Stimulated activated naive CD4-positive, alpha-beta T cell (primary cell): ENCODE measurements at places on chromosomes 16 and 17.

DNA sequence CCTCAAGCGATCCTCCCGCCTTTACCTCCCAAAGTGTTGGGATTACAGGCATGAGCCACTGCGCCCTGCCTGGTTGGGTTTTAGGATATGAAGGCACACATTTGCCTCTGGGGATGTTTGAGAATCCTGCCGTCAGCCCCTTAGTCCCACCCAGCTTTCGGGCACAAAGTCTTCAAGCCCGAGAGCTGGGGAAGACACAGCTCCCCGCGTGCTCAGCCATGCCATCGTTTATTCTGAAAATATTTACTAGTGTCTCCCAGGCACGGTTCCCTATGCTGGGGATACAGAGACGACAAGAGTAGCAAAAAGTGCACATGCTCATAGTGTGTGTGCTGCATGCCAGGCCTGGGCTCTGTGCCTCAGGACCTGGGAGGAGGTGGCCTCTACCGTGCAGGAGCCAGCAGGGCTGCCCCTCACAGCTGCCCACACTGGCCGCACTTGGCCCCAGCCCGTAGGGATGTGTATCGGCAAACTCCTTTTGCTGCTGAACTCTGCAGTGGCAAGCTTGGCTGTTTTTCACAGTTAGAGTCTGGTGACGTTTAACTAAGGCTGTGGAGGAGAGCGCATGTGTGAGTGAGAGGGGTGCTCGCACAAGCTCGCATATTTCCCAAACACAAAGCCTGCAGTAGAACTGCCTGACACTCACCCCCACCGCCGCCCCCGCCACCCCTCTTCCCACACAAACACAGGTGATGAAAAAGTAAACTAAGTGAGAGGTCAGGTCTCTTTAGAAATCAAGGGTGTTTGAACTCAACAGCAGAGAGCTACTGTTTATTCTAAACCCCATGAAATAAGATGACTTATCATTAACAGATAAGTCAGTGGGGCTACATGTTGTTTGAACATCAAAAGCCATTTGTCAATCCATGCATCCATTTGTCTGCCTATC, 266.4 kb downstream of the MRTFB start:
- no peak for DNase-seq

DNA sequence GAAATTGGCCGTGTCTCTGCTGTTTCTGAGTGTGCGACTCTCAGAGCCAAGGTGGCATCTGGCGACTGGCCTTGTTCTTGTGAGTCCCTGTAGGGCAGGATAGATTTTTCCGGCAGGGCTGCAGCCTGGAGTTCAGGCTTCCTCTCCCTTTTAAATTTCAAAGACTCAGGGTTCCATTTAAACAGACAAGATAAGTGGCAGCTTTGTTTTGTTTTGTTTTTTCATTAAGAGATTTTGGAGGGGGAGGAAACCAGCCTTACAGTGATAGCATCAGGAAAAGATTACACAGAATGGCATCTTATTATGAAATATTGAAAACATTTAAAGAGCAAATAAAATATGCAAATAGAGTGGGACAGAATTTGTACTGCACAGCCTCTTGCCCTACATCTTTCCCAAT, 151.3 kb downstream of the RPTOR start:
- no peak for DNase-seq

DNA sequence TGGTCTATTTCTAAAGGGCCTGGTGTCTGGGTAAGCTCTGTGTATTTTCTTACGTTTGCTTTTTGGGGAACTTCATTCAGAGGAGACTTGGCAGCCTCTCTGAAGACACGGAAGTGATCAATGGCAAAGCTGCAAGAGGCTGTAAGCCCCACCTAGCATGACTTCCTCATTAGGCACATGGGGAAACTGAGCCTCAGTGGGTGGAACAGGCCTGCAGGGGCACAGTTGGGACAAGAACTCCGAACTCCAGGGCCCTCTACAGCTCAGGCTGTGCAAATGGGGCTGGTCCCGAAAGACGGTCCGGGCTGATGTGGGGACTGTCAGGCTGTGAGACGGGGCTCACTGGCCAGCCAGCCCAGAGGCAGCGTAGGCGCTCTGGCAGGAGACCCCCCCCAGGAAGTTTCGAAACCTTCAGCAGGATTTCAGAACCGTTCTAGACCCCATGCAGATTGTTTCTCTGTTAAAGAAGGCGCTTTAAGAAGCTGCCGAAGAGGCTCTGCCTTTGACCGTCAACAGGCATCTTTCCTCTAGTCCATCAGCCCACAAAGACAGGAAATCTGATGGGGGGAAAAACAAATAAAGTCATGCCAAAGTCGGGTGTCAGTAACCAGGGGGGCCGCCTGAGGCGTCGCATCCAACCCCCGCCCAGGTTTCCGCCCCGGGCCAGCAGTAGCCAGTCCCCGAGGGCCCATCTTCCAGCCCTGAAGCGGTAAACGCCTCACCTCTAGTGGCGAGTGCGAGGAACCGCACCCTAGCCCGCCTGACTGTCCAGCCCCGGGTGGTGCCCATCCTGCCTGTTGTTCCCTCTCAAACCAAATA, 79.8 kb upstream of the TBC1D3K start:
- no peak for DNase-seq

DNA sequence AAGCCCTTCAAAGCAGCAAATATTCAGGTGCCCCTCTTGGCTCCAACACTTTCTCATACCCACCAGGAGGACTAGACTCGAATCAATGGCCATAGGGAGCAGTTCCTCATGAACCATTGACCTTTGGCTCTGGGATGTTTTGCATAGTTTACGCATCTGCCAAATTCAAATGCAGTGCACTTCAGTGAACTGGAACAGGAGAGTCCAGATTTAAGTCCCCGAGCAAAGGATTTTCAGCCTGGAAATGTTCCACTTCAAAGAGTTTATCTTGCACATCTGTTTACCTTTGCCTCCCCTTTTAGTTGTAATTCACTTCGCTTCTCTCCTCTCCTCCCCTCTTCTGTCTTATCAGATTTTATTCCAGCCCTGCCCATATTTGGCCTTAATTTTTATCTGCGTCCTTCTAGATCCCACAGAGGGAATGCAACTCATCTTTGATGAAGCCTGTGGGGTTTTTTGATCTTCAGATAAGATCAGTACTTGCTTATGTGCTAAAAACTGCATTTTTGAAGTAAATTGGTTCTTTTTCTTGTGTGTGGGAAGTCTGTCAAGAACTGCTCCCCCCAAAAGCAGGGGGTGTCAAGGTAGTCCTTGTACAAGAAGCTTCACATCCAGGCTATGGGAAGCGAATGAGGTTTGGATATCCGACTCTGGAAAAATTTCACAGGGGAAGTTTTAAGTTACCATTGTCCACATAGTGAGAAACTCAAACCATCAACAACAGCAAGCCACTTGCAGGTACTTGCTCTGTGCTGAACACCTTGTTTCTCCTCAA, 281.6 kb downstream of the RBFOX1 start:
- no peak for DNase-seq

- DNase-seq, result no peak
These were observed 8.9 kb downstream of the CFAP20 start for GRCh38 chr16:58120234-58120633.

- no peak for DNase-seq
These were observed 58.1 kb downstream of the ZDHHC7 start for GRCh38 chr16:84953190-84953746.

GRCh38 chr16:56389554-56389953, 35.8 kb downstream of the AMFR start:
- no peak for DNase-seq
